Activated naive CD4-positive, alpha-beta T cell treated with anti-CD3 and anti-CD28 coated beads, Interleukin-2, amount 10 ng/mL, durations not matched to agents 7 days and 5 days (primary cell): ENCODE measurements at places on chromosomes 1 and 21.
A peak's percentile ranks its signal among the peaks of the same experiment; 100 is the strongest.

DNA sequence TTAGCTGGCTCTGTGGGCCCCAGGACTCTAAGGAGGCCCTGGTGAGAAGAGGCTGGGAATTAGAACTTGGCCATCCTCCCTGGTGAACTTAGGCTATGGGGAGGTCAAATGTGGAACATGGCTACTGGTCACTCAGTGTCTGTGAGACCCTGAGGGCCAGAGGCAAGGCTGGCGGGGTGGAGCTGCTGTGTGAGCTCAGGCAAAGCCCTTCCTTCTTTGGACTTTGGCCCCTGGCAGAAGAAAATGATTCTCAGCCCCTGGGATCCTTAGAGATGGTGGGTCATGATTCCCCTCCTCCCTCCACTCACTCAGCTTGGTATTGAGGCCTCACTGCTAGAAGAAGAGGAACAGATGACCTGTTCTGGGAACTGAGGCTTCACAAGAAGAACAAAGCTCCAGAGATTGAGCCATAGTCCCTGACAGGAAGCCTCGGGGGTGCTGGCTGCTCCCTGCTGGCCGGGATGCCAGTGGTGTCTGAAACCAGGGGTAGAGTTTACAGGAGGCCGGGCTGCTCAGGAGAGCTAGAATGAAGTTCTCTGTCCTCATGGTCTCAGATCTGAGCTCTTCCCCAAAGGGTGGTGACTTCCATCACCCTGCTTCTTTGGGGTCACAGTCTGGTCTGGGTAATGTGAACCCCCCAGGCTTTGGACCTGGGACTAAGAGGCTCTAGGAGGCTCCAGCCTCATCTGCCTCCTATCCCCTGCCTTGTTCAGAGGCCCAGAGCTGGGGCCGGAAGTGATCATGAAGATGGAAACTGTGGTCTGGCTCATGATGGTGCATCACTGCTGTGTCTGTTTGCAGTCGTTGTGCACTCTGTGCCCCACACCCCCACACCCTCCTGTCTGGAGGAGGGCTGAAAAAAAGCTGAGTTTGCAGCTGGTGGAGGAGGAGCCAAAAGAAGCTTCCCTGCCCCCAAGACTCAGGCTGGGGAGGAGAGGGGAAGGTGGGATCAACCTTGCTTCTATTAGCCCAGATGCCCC is 905 bp downstream of the BTBD19 start:
- peak; percentile 94 for DNase-seq

DNA sequence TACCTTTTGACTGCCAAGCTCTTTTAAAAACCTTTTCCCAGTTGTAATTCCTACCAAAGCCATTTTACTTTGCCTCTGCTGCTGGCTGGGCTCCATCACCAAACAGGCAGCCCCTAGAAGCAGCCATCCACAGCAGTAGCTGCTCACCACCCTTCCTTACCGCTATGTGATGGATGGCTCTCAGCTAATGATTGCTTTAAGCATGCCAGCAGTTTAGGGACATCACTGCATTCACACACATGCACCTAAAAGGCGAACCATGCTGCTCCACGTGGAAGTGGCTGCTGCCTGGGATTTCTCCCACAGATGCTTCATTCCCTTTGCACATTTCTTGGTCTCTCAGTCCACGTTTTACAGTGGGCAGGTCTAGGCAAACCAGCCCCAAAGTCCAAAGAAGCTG is 46.3 kb upstream of the PDE9A start:
- no peak for DNase-seq

DNA sequence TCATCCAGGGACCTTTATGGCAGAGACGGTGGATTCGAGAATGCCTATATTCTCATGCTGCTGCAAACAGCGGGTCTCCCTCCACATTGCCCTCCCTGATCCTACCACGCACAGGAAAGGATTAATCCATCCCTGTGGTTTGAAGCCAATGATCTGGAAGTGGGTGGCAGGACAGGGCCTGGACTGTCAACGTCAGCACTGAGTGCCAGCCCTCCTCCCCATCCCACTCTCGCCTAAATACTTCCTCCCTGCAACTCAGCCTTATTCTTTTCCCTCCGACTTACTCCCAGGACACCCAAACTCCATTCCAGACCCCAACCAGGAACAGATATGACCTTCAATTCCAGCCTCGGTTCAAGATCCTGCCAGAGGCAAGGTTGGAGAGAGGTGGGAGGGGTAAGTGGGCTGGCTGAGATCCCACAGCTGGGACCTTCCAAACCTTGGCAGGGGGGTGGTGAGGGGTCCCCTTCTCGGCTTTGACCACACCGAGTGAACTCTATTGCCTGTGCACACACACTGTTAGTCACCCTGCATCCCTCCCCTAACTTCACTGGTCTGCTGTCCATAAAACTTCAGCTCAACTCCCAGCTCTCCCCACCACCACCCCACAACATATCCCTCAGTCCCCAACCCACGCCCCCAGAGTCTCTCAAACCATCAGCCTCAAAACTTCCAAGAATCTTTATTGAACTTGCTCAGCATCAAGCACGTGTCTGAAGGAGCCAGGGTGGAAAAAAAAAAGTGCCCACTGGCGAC is 2.4 kb upstream of the S100A5 start:
- peak; percentile 14 for DNase-seq

DNA sequence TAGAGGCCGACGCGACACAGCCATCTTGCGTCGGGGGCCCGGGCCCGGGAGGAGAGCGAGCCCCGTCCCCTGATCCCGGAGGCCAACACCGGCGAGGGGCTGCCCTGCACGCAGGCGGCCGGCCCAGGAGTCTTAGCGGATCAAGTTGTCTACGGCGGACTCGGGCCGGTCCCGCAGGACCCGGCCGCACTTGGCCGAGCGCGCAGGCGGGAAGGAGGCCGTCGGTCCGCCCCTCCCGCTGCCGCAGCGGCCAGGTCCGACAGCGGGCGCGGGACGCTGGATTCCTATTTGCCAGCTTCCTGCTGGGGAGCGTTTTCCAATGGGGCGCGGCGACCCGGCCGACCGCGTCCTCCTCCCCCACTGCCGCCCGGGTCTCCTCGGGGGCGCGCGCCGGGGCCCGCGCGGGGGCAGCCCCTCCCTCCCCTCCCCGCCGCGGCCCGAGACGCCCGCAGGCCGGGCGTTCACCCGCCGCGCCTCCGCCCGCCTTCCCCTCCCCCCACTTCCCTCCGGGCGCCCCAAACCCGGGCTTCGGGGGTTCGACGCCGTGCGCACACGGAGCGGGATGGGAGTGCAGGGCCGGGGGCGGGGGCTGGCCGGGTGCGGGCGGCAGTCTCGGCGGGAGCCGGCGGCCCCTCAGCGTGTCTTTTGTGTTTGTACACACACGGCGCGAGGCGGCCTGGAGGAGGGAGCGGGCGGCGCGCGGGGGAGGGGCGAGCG is 517 bp upstream of the H3-3A start:
- DNase-seq: no peak

DNA sequence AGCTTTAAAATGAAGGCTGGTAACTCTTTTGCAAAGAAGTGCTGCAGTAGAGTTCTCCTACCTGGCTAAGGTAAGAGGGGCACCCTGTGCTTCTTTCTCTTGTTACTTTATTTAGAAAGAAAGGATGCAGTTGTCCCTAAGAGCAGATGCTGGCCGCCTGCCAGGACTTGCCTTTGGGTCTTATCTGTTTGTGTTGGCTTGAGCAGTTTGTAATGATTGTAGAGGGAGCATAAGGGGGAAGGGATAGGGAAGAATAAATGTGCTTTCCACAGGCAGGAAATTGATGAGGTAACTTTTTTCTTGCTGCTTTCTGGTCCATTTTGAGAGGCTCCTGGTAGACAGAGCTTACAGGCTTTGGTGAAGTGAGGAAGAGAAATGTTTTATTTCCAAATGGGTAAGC is 229.6 kb downstream of the HHAT start:
- DNase-seq: no peak

DNA sequence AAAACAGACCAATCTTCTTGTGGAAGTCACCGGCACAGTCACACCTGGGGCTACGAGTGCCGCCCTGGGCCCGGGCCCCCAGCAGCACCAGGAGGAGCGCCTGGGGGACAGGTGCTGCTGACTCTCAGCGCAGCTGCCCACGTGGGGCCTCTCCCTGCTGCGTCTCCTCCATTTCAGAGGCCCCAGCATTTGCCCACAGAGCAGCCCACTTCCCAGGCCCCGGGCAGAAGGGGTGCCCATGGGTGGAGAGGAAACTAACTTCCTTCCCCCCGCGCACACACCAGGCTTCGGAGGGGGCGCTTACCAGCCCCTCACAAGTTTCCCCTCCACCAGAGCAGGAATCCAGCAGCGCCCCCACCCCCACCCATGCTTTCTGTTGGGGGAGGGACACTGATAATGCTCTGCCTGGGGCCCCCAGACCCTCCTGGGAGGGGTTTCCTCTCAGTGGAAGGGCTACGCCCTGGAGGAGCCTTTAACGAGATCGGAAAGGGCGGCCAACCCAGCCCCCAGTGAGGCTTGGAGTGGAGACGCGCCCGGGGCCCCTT is 440 bp downstream of the TNFRSF25 start:
- DNase-seq: peak; percentile 68

GRCh38 chr1:196148367-196148970 is 459.8 kb downstream of the KCNT2 start:
- DNase-seq: no peak

GRCh38 chr1:7008975-7009740 is 223.9 kb downstream of the CAMTA1 start:
- DNase-seq: no peak

DNA sequence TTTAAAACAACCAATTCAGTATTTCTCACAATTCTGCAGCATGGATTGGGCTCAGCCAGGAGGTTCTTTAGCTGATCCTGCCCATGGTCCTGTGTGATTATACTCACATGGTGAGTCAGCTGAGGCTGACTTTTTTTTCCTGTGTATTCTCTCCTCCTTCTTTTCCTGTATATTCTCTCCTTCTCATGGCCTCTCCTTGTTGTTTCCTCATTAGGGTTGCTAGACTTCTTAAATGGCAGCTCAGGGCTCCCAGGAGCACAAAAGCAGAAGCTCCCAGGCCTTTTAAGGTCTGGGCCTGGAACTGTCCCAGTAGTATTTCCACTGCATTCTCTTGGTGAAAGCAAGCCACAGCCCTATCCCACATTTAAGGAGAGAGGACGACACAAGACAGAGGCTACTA is 26.8 kb downstream of the VANGL1 start:
- DNase-seq: no peak

- peak; percentile 49 for DNase-seq
Observed at GRCh38 chr1:155218854-155219591, 10.5 kb downstream of the MTX1 start.
